ENCODE measurements at places on chromosomes 2 and 18. TPM values are rescaled to one million over a fixed set of nuclear protein-coding genes. Genes with fewer than 3 reads are reported as not detected.

CLIP4 gene
- total RNA-seq, result 15.3 TPM

ADD2 gene
- 13.3 TPM for total RNA-seq

SPATA3 gene
- total RNA-seq, result not detected

CCDC102B gene
- total RNA-seq, result 1.6 TPM

STRN gene
- 8.1 TPM for total RNA-seq

EMILIN2 gene
- 24.7 TPM for total RNA-seq

TNFAIP6 gene
- total RNA-seq, result 0.84 TPM

DNA sequence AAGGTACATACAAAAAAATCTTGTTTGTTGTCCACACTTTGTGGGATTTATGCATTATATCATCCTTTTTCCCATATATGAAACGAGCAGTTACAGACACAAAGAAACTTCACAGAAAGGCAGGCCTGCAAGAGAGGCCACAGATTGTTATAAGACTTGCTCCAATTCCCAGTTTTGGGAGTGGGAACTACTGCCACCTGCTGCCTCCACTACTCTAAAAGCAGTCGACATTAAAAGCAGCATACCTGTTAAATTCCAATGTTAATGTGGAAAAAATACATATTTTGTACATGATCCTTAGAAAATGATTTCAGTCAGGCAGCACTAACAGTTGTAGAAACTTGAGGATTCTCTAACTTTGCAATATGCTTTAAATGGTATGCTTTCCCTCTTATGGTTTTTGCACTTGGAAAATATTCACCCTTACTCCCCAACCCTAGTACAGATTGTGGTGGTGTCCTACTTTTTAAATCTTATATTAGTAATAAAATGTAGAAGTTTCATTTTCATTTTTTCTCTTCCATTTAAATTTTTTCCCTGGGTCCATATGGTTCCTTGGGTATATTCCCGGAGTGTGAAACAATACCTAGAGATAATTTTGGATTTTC, 37.9 kb downstream of the SLC38A11 start:
- DNase-seq, result peak; percentile 41

- DNase-seq, result no peak
Observed at GRCh38 chr2:2831633-2832032, 500.6 kb upstream of the MYT1L start.

DNA sequence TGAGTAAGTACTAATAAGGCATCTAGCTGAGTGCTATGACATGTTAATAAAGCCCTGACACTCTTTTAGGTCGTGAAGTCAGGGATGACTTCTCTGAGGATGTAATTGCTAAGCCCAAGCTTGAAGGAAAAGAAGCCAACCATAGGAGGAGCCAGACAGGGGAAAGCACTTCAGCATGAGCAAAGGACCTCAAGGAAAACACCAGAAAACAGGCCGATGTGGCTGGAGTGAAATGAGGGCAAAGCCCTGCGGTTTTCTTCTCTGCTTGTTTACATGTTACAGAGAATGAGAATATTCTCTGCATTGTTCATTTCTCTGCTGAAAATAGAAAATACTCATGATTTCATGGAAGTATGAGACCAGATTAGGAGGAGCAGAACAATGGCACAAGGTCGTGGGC, 112.5 kb upstream of the ARHGAP28 start:
- no peak for DNase-seq

DNA sequence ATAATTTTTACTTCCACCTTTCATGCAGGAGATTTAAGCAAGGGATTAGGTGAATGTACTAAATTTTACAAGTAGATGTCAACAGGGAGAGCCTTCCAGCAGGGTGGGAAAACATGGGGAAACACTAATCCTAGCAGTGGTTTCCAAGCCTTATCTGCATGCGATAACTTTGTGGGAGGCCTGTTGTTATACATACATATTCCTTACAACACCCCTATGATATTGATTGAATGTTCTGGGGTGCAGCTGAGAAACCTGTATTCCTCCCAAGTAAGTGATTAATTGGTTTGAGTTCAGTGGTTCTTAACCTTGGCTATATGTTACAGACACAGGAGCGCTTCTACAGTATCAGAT, 65.9 kb downstream of the COL4A4 start:
- DNase-seq, result no peak

GRCh38 chr18:66136039-66136438, 385.2 kb downstream of the CDH7 start:
- no peak for DNase-seq

GRCh38 chr18:43303376-43303775, 26.1 kb upstream of the SYT4 start:
- DNase-seq, result peak; percentile 1

- DNase-seq, result no peak
Observed at GRCh38 chr2:224612578-224612977, 27.4 kb upstream of the CUL3 start.

GRCh38 chr2:150081775-150082481, 405.5 kb downstream of the RND3 start:
- no peak for DNase-seq

- peak; percentile 25 for DNase-seq
Observed at GRCh38 chr2:66575625-66576310, 140.8 kb downstream of the MEIS1 start.

- DNase-seq, result no peak
Observed at GRCh38 chr2:29688429-29688828, 233.0 kb downstream of the ALK start.

DNA sequence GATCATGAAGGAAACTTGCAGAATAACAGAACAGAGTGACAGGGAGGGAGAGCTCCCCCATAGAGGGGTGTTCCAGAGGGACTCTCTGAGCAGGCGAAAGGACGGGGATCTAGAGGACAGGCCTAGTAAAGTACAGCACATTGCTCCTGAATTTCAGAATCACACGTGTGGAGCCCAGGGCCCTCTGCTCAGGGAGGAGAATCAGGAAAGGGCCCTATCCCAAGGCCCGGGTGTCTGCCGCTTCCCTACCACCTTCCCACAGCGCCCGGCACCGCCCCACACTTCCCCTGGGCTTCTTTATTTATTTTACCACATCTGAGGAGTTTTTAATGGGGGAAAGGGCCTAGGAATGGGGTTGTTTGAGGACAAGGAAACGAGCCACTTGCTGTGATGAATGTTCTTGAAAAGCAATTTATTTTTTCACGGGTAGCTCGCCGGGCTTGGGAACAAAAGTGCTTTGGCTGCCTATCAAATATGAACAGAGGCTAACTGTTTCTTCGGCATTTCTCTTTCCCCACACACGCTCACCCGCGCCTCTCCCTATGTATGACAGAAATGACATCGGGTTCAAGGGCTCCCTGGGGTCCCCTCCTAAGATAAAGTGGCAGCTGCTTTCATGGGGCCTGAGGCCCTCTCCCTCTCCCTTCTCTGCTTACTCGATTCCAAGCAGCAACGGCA, 79.3 kb upstream of the GLI2 start:
- no peak for DNase-seq

DNA sequence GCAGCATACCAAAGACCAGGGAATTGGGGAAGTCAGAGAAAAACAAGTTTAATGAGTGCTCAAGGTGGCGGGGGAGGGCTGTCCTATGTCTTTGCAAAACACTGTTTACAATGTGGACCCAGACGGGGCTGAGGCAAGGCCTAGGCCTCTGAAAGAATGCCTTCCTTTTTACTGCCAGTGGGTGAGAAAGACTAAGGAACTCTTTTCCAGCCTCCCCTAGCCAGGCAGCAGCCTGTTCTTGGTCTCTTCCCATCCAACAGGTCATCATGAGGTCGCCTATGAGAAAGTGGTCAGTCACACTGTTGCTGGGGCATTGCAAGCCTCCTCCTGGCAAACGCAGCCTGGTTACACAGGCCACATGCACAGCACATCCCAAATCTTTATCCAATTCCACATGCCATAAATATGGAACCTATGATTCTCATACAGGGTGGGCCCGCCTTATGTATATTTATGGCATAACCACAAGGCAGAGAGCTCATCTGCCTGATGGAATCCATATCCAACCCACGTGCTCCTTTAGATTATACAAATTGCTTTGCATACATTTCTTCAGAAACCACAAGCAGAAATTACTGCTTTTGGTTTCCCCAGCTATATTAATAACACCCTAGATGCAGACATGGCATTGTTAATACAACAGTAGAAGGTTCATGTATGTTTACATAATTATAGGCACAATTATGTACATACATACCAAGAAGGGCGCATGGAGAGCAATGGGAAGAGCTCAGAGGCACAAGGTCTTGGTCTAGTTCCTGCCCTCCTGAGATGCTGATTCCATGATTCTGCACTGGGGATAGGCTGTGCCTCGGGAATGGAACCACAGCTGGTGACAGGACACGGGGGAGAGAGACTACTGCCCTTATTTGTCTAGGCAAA, 48.6 kb downstream of the NRP2 start:
- peak; percentile 49 for DNase-seq

DNA sequence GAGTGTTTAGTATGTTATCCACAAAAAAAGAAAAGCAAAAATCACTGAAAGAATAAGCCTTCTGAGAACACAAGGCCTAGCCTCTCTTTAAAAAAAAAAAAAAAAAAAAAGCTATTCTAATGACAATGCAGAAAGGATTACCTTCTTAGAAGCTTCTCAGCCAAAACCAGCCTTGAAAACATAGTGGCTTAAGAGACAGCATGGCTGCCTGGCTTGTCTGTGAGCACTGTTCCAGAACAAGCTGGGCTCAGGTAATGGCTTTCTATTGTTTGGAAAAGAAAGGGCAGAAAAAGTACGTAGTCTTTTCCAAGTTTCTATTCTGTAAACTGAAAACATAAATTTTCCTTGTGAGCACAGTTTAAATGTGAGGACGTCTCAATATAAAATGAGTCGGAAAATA, 119.5 kb downstream of the MAP3K20 start:
- no peak for DNase-seq

DNA sequence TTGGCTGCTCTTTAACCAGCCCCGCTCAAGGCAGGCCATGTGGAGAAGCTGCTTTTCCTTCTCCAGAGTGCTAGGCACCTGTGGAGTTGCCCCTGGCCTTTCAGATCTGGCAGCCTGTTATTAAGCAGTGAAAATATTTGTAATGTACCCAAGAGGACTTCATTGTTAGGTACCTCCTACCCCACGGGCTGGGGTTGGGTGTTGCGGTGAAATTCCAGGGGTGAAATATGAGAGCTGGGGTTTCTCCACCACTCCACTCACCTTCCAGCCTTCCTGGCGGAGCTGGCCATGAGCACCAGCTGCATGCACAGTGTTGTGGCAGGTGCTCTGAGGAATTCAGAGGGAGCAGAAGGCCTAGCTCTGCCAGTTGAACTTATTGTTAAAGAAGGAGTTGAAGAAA, 39.1 kb downstream of the NTSR2 start:
- no peak for DNase-seq

DNA sequence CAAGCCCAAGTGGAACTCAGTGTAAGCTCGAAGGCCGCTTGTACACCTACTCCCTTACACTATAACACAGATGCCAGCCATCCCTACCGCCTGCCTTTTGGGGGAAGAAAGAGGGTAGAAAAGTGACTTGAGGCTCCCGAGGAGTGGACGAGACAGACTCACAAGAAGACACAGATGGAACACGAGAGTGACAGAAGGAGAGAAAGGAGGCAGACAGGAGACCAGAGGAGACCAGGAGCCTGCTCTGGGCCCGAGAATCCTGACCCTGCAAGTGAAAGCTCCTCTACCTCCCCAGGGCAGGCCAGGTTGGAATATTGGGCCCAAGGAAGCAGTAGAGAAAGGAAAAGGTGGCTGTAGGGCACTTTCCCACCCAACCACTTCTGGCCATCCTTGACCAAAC, 23.4 kb upstream of the TNS1 start:
- DNase-seq, result no peak

- DNase-seq, result no peak
Observed at GRCh38 chr2:192119536-192119935, 75.2 kb downstream of the TMEFF2 start.

DNA sequence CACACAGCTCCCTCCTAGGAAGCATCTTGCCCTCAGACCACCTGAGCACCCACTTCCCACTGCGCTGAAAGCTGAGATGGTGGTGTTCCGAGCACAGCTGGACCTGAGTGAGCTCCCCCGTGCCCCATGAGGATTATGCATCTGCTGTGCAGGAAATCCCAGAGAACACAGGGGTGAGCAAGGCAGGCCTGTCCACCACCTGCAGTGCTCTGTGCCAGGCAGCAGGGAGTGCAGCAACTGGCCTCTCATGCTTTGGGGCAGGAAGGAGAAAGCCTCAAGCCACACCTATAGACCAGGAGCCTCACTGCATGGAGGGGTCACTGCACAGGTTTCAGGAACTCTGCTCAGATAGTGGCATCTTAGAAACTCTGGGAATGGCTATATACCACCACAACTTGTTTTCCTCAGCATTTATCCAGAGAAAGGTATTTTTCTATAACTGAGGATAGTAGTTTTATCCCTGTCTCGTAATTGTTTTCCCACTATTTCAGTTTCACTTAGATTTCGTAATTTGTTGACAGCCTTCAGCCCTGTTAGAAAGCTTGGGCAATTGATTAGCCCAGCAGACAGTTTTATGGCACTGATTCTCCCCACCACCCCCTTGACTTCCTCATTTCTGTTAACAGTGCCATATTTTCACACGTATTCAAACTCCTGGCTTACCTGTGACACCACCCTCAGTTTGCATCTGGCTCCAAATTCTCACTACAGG, 144.3 kb upstream of the DAPL1 start:
- DNase-seq, result no peak

DNA sequence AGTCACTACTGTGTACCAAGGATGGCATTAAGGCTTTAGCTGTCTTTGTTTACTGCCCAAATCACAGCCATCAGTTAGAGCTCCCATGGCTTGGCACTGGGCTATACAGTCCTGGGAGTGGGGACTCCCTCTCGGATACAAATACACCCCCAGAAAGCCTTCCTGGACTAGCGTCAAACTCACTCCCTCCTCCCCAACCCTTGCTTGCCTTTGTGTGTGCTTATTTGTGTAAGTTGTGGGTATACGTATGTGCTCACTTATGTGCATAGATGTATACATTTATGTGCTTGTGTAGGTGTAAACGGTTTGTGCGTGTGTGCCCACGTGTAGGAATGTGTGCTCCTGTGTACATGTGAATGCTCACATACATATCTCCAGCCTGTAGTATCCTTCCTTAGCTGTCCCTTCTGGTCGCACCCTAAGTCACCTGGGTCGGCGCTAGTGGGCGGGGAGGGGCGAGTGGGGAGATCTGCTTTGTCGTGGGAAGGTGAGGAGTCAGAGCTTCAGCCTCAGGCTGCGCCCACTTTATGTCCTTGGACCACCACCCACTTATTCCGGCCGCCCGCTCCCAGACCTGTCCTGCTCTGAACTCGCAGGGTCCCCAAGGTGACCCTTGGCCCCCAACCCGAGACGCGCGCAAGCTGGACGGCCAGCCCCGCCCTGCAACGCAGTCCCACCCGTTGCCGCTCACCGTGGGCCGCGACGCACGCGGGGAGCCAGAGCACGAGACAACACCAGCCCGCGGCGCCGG, 461 bp downstream of the PRADC1 start:
- DNase-seq, result peak; percentile 24

All from MG63 (cell line).